ENCODE measurements at places on chromosomes 4 and X. TPM values are rescaled to one million over a fixed set of nuclear protein-coding genes. Genes with fewer than 3 reads are reported as not detected.

RTL3 gene
- total RNA-seq = 0.23 TPM

DNA sequence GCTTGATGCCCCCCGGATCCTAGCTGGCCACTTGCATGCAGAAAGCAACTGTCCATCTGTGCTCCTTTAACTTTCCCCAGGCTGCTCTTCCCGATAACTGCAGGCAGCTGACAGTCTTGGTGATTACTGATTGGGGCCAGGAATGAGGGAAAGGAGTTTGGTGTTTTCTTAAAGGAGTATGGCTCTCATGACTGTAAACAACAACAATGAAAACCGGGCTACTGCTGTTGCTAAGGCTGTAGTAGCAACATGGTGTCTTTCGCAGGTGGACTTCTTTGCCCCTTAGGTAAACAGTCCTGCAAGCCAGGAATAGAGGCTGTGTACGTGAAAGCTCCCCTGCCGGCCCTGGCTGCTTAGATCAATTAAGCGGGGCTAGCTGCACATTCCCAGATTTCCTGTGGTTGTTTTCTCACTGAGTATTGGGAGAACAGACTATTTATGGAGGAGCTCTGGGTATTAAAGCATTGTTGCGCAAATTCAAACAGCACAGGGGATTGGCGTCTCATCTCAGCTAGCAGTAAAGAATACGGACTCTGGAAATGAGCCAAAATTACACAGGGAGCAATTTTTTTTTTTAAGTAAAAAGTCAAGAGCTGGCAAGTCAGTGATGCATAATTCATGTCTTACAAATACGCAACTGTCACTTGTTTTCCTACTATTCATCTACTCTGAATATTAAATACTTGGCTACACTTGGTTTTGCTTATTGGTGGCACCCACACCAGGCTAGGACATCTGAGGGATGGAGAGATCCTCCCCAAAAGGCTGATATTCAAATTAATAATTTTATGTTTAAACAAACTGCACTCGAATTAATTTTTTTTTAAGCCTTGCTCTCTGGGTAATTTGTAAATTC lies 61.6 kb upstream of the NAP1L5 start:
- no peak for DNase-seq
- no peak overlapping the region for H3K4me3 ChIP-seq
- H3K27me3 ChIP-seq = no peaks in the 10 kb centered on the region
- H3K4me1 ChIP-seq = no peaks in the 10 kb centered on the region

- DNase-seq = no peak
- no peak overlapping the region for H3K4me3 ChIP-seq
- H3K36me3 ChIP-seq = no peaks in the 10 kb centered on the region
- H3K27ac ChIP-seq = no peak overlapping the region
- no peaks in the 10 kb centered on the region for H3K27me3 ChIP-seq
- H3K4me1 ChIP-seq = no peaks in the 10 kb centered on the region
These were observed 53.0 kb downstream of the TMEM154 start for GRCh38 chr4:152626790-152627189.

DNA sequence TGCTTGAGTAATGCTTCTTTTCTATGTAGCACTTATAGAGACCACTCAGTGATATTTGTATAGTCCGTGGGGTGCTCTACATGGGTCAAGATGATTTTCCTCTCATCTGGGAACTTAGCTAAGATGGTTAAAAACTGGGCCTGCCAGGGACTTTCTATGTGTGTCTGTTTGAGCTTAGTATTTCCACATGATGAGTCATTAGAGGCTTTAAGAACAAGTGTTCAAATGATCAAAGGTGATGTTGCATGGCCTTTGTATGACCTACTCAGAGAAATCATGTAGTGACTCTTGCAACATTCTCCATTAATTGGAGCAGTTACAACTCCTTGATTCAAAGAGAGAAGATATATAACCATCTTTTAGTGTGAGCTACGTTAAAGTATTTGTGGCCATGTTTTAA lies 1480.5 kb upstream of the IGFBP7 start:
- H3K27ac ChIP-seq = no peak overlapping the region
- H3K4me1 ChIP-seq = no peaks in the 10 kb centered on the region

GRCh38 chrX:133513123-133513522 lies 97.8 kb upstream of the GPC4 start:
- H3K4me1 ChIP-seq = no peaks in the 10 kb centered on the region
- H3K27ac ChIP-seq = no peak overlapping the region
- no peaks in the 10 kb centered on the region for H3K27me3 ChIP-seq
